Caki2 (cell line): ENCODE measurements at places on chromosomes 3 and 15.

DNA sequence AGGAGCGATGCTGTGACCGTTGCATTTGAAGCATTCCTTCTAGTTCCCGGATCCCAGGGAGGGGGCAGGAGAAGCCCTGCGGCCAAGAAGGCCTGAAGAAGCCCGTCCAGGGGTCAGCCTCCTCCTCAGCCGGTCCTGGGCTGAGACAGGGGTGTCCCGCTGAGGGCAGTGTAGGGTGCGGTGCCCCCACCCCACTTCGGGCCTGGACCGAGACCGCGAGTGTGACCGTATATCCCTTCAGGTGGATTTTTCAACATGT, 2.8 kb downstream of the OCA2 start:
- no peak for DNase-seq

DNA sequence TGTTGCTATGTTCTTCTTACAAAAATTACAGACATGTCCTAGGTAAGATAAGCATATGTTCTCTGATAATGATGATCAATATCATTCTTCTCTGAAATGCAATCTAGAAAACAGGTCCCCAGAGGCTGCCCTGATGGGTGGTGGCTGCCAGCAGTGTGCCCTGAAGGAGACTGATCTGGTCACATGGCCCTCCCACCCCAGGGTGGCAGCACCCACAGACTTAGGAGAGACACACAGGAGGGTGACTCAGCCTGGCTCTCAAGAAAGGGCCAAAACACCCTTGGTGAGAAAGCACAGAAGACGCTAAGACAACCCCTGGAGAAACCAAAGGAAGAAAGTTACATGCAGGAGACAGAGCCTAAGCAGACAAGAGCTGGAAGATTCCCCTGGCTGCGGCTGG, 203.7 kb downstream of the TJP1 start:
- no peak for DNase-seq

DNA sequence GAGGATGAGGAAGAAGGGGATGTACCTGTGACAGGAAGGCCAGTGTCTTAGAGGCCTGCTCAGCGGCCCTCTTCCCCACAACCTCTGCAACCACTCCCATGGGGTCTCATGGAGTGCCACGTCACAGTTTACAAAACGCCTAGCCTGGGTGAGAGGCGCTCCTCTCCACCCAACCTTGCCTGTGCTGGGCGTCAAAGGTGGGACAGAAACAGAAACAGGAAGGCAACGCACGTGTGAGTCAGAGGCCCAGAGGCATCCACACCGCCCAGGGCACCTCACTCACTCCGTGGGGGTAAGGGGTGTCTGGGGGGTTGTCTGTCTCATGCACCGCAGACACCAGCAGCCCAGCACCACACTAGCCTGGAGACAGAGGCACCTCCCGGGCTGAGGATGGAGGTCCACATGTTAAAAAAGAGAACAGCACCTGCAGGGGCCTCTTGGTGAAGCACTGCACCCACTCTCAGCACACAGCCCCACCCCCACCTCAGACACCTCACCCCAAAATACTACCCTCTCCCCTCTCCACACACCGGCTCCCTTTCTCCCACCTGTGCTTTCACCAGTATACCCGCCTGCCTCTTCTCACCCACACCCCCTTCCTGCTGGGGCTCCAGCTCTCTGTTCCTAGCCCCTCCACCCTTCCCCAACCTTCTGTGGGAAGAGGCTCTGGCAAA, 4.7 kb upstream of the CALML4 start:
- DNase-seq, result no peak

DNA sequence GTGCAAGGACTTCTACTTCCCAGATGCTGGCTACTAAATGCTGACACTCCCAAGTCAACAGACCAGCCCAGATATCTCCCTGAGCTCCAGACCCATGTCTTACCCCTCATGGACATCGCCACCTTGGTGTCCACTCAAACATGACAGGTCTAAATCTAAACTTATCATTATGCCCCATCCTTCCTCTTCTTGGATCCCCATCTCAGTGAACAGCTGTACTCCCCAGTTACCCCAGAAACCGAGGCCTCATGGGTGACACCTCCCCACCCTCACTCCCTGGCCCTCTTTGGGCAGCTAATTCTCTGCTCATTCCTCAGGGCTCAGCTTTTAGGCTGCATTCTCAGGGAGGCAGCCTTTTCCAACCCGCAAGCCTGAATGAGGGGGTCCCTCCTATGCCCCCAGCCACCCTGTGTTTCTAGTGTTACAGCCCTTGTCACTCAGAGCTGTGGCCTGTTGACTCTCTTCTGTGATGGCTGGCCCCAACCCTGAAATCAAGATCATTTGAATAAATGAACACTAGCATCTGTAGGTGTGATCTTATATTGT, 5.4 kb downstream of the EHD4 start:
- DNase-seq, result no peak

- no peak for DNase-seq
Measured at GRCh38 chr3:177197727-177198460, 612 bp upstream of the TBL1XR1 start.

DNA sequence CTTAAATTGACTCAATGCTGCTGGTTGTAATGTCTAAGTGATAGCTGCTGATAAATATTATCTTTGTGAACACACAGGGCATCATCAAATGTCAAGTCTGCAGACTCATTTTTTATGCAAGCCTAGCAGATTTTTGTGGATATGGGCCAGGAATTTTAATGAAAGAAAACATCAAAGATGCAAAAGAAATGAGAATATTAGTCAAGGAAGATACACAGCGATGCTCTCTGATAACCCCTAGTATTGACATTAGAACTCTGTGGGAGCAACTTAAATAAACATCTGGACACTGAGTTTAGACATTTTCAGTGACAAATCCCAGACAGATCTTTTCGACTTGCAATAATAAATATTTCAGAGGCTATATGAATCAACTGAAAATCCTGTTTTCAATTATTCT, 28.3 kb downstream of the POLR2M start:
- no peak for DNase-seq

GRCh38 chr3:40524222-40524567, 565 bp upstream of the ZNF621 start:
- no peak for DNase-seq

DNA sequence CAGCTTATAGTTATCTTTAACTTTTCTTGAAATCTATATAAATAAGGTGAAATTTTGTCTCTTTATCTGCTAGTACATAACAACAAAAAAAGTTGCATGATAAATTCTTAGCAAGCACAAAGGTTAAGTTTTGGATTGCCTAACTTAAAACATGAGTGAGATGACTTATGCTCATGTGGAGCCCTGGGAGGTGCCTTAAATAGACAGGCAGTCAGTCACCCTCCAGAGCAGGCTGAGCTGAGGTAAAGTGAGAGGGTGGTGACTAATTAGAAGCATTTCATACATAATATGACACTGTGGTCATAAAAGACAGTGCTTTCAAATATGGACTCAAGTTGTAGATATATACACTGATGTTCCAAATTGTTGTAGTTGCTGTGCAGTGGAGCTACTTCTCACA, 14.6 kb upstream of the MME start:
- no peak for DNase-seq

DNA sequence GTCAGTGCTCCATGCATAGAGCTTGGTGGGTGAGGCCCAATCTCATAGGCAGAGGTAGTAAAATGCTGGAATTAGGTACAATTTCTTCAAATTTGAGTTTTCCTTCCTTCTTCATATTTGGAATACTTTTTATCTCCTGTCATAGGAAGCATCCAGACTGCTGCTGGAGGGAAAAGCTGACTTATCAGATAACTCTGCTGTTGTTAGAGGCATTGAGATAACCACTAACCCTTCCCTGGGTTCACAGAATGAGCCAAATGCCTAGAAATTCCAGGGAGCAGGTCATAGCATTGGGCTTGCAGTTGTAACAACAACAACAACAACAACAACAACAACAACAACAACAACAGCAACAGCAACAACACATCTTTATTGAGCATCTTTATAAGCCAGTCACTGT, 332.7 kb downstream of the PDCD6IP start:
- DNase-seq, result no peak

- DNase-seq, result no peak
Measured at GRCh38 chr3:135690664-135691063, 274.9 kb upstream of the PPP2R3A start.

DNA sequence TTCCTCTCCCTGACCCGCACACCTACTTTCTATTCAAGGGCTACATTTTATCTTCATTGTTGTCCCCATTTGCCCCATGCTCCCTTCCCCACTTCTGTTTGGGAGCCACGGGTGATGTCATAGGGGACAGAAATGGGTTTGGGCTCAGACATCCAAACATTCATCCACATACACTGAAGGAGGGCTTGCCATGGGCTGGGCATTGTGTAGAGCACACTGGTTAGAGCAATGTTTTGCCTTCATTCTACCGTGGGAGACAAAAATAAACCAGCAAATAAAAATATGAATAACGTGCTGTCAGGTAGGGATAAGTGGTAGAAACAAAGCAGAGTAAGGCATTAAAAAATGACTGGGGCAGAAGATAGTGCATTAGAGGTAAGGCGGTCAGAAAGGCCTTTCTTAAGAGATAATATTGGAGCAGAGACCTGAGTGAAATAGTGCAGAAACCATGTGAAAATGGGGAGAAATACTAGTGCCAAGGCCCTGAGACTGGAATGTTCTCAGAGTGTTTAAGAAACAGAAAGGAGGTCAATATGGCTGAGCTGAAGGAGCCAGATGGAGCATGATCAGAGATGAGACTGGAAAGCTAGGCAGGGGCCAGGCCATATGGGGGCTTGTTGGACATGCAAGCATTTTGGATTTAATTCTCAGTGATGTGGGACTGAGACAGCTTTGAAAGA, 40.9 kb upstream of the CLSTN2 start:
- DNase-seq, result no peak

DNA sequence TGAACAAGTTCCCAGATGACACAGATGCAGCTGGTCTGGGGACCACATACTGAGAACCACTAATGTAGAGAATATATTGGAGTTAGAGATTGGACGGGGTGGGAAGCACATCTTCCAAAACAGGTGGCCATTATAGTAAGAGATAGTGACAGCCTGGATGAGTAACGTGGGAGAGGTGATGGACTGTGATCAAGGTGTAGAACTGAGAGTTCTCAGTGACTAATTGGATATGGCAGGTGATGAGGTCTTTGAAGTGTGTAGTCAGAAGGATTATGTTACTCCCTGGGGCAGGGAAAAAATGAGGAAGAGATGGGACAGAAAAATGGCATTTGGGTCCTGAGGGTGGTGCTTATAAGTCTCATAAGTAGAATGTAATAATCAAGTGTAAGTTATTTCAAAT, 66.6 kb downstream of the KCNMB2 start:
- DNase-seq, result no peak

DNA sequence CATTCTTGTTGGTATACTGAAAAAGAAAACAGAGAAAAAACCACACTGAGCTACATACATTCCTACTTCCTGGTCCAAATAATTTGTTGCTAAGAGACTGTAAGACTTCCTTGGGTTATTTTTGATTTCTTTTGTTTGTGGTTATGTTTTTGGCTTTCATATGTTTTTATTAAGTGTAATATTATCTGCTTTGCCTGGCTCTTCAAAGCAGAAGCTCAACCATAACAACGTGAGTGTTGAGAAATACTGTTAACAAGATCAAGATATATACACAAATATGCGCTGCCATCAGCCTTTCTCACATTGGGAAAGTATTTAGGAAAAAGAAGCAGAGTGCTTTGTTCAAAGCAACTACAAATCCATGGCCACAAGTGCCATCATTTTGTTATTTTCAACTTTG, 556.2 kb upstream of the CBLB start:
- DNase-seq, result no peak

- no peak for DNase-seq
Measured at GRCh38 chr15:32831485-32831884, 113.7 kb downstream of the GREM1 start.

GRCh38 chr15:66126456-66126855, 127.1 kb downstream of the MEGF11 start:
- DNase-seq, result no peak

- no peak for DNase-seq
Measured at GRCh38 chr15:62465173-62465572, 300.1 kb upstream of the C2CD4B start.

- no peak for DNase-seq
Measured at GRCh38 chr3:17035033-17035432, 150.3 kb downstream of the PLCL2 start.

GRCh38 chr15:74983725-74984231, 11.6 kb upstream of the SCAMP5 start:
- no peak for DNase-seq

- DNase-seq, result no peak
Measured at GRCh38 chr3:77427528-77427927, 387.6 kb downstream of the ROBO2 start.

DNA sequence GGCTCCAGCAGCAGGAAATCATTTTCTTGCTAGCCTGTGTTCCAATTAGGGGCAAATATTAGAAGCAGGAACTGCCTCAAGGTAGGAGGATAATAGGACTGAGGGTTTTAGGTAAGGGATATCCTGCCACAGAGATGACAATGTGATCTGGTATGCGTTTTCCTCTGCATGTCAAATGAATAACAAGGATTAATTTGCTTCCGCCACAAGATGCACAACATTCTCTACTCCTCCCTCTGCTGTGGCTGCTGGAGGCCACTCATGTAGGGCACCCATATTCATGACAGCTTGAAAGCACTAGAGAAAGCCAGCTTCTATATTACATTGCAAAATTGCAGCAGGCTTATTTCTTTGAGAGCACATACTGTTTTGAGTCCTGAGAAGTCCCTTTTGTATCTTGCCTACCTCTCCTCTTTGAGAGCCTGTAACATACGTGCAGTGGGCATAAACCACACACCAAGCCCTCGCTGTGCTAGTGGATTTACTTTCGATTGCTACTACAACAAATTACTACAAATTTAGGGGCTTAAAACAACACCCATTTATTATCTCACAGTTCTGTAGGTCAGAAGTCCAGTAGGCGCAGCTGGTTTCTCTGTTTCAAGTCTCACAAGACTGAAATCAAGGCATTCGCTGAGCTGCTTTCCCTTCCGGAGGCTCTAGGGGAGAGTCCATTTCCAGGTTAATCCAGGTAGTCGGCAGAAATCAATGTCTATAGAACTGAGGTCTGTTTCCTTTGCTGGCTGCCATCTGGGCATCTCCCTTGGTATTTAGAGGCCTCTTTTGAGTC, 5.9 kb upstream of the CD47 start:
- no peak for DNase-seq

GRCh38 chr15:50140098-50140497, 21.1 kb upstream of the ATP8B4 start:
- no peak for DNase-seq

- no peak for DNase-seq
Measured at GRCh38 chr15:57190208-57190607, 186.1 kb upstream of the CGNL1 start.

- no peak for DNase-seq
Measured at GRCh38 chr3:23829242-23829934, 23.6 kb downstream of the UBE2E1 start.

- DNase-seq, result no peak
Measured at GRCh38 chr15:29812384-29812694, 9.9 kb downstream of the TJP1 start.
